ENCODE measurements at places on chromosomes 6 and 20. TPM values are rescaled to one million over a fixed set of nuclear protein-coding genes. Genes with fewer than 3 reads are reported as not detected.

Gene EDN3
- total RNA-seq = not detected

Gene C2
- 3.3 TPM for total RNA-seq

GRCh38 chr6:9248133-9248532, 812.8 kb upstream of the SLC35B3 start:
- no peak for DNase-seq

Gene TUBB1
- total RNA-seq = 0.31 TPM

DNA sequence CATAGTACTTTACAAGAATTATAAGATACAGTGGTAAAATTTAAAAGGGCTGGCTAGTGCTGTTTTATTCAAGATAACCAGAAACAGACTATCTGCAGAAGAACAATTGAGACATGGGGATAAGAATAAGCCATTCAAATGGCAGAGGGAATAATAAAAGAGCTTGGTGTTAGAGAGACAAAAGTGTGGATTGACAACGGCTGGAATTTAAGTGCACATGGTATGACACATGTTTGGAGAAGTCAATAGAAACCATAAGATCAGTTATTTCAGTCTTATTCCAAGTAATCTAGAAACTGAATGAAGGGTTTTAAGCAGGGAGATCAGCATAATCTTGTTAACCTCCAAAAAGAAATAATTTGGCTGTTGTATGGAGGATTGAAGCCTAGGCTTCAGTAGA, 1205.5 kb upstream of the CITED2 start:
- no peak for DNase-seq

DNA sequence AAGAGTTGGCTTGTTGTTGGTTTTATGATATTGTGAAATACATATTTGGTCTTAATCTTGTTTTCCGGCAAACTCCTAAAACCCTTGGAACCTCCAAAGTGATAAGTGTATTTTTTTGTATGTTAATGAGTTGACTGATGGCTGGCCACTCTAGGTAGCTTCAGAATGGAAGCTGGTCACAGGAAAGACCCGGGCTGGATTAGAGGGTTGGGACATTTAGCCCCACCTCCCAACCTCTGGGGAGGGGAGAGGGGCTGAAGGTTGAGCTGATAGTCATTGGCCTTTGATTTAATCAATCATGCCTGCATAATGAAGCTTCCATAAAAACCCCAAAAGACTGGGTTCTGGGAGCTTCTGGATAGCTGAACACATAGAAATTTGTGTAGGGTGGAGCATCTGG, 42.7 kb downstream of the SASH1 start:
- no peak for DNase-seq

DNA sequence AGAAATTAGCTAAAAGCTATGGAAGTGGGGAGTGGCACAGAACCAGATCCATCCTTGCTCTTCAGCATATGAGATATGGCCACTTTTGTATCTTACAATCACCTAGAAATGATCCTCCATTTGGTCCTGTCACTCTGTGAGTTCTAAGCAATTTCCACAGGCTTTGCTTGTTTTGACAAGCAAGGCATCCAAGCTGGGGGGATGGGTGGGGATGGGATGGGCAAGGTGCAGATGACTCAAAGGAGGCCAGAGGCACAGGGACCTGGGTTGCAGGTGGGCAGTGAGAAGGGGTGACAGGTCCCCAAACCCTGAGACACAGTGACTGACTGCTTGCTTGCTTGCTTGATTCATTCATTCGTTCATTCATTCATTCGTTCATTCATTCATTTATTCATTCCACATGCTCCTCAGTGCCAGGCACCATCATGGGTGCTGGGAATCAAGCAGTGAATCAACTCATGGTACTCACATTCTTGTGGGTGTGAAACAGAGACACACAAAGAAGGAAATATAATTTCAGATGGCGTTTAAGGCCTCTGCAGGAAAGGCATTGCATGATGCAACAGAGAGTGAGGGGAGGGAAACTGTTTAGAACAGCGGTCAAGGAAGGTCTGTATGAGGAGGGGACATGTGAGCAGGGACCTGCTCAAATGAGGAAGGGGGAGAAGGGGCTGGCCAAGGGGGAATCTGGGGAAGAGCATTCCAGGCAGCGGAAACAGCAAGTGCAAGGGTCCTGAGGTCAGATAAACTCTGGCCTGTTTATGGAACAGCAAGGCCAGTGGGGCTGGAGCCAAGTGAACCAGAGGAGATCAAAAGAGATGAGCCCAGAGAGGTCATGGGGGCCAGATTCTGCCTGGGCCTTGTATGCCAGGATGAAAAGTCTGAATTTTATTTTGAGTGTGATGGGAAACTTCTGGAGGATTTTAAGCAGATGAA, 3.4 kb downstream of the KCNB1 start:
- no peak for DNase-seq

DNA sequence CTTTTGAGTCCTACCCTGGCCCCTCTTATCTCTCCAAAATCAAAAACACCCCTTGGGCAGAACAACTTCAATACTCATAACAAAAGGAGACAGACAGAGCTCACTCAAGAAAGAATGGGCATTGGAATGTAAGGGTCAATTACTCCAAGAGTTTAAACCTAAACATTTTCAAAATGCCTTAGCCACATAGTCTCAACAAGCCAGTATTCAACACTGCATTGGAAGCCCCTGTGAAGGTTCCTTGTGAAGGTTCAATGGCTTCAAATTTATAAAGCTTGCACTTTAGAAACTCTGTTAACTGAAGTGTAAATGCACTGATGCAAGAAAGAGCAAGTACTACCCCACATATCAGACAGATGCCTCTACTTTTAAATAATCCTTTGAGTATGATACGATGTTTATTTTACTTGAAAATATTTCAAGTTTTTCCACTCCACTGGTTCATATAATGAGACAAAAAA, 139.1 kb upstream of the LAMP5 start:
- no peak for DNase-seq

Gene APOBEC2
- total RNA-seq = 190 TPM

GRCh38 chr6:46291275-46291633, 120.5 kb upstream of the ENPP5 start:
- DNase-seq = no peak

Gene TRMT6
- 9.1 TPM for total RNA-seq

DNA sequence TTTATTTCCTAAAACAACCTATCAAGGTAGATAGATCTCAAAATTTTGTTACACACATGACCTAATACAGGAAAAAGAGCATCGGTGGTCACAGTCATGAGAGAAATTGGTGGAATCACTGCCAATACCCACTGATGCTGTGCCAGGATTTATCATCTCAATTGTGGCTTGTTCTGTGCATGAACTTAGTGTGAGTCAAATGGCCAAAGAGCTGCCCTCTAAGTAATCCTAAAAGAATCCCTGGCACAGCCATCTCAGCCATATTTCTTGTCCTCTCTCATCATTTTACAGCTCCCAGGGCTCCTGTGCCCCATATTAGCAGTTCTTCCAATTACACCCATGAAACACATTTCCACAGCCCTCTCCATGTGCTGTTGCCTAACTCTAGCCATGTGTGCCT, 6.1 kb downstream of the GSTA5 start:
- DNase-seq = no peak

DNA sequence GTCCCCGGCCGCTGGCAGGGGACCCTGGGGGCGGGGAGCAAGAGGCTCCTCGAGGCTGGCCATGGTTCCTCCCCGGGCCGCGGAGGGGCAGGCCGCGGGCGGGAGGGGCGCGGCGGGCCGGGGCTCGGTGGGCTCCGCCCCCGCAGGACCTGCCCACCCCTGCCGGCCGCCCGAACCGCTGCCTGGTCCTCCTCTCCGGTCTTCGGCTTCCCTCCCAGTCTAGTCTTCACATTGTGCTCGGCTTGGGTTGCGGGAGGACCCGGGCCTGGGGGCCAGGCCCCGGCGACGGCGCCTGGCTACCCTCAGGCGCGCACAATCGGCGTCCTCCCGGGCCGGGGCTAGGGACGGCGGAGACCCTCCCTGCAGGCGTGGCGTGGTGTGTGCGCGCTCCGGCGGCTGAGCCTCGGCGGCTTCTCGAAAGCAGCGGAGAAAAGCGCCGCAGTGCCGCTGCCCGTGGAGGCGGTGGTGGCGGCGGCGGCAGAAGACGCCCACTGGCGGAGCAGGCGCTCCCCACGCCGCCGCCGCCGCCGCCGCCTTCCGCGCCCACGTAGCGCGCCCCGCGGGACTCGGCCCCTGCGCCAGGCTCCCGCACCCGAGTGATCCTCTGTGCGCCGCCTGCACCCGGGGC, at the start of gene PDE10A:
Gene PDE10A (minus strand): TSS at position 493 of the 628 bp plus-strand sequence. CDS start 430 bp downstream, at position 63.
- DNase-seq = peak; percentile 76

- no peak for DNase-seq
Measured at GRCh38 chr6:115972679-115973078, 88.0 kb downstream of the FRK start.

Gene PHACTR1
- 111 TPM for total RNA-seq

Gene MAP1LC3A
- total RNA-seq = 137 TPM

- no peak for DNase-seq
Measured at GRCh38 chr20:15905661-15906060, 667.6 kb downstream of the KIF16B start.

Gene LTA
- total RNA-seq = not detected

Gene CDSN
- 0.11 TPM for total RNA-seq

DNA sequence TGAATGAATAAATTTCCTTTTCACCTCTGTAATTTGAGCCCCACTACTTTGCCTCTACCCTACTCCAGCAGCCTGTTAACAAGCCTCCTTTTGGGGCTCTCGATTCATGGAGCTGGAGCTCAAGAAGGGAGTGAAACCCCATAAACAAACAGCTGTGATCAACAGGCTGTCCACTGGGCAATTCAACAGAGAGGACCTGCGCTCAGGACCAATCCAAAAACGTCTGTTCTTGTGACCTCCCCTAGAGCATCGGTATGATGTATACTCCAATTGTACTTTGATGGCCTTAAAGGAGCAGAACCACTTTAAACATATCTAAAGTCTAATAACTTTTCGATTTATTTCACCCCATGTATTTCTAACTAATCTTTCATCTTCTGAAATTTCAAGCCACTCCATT, 37.4 kb downstream of the HIVEP2 start:
- no peak for DNase-seq

Gene CYB5R4
- total RNA-seq = 20.0 TPM

GRCh38 chr20:37277253-37277593, 12.2 kb upstream of the MANBAL start:
- no peak for DNase-seq

DNA sequence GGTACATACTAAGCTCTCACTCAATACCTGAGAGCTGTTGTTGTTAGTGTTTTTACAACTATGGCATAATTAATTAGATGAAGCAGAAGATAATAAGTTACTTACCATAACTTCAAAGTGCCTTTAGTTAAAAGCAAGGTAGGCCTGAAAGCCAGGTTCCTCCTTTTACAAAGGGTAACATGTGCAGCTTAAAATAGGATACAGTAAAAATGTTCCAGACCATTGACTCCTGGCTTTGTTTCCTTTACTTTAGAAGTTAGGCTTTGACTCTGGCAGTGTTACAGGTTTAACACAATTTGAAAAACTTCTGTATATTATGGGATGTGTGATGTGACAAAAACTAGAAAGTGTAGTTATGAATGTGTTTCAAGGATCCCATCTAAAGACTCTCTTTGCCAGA, 522.5 kb downstream of the EPM2A start:
- no peak for DNase-seq

DNA sequence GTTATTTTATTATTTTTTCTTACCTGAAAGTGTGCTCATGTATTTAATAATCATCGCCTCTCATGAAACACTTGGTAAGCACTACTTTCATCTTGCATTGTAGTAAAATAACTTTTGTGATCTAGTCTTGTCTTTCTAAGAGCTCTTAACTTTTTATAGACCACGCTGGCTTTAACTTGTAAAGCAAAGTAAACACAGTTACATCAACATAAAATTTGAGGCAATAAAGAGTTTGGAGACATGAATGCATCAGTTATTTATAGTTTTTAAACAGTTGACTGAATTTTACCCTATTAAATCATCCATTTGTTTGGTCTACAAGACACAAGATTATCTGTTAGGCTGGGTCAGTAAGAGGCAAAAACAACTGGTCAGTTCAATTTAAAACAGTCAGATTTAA, 218.5 kb upstream of the KCNQ5 start:
- no peak for DNase-seq

GRCh38 chr6:41779336-41779735, 364 bp downstream of the FRS3 start:
- no peak for DNase-seq

- DNase-seq = no peak
Measured at GRCh38 chr20:45969712-45970634, 2.0 kb downstream of the ZNF335 start.

DNA sequence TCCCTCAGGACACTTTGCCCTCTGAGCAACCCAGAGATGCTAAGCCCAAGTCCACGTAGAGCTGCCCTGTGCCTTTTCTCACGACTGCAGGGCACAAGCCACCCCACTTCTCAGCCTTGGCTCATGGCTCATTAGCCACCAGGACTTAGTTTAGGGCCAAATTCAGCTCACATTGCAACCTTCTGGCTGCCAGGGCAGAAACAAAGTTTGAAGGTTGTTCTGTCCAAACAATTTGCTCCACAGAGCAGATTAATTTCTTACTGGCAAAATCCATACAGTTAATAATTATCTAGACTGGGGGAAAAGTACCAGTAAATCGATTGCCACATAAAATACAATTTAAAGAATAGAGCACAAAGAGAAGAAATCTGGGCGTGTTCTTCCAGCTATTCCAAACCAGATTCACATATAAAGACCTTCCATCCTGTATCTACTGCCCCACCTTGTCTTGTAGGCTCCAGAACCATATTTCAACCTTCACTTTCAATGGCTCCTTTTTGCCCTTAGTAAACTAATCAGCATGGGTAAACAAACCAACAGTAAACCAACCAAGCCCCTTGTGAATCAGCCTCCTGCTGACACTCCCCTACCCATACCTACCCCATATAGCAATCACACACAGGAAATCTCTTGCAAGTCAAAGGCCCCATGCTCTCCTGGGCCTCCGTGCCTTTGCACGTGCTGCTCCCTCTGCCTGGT, 101.9 kb downstream of the QRSL1 start:
- no peak for DNase-seq

DNA sequence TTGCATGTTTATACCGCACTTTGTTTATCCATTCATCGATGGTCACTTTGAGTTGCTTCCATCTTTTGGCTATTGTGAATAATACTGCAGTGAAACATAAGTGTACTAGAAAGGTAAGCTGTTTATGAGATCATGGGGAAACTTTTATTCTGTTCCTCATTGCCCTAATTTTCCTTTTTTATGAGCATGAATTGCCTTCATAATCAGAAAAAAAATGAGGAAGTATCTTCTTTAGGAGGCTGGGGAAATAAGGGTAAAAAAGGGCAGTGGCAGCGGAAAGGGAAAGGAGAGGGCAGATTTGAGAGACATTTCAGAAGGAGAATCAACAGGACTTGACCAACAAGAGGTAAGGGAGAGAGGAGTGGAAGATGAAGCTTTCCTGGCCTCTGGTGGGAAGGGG, 14.3 kb upstream of the SERINC3 start:
- DNase-seq = no peak

GRCh38 chr6:144262470-144263369, 22.4 kb upstream of the UTRN start:
- no peak for DNase-seq
